GM04503 (cell line): ENCODE measurements at places on chromosomes 6 and 20.

DNA sequence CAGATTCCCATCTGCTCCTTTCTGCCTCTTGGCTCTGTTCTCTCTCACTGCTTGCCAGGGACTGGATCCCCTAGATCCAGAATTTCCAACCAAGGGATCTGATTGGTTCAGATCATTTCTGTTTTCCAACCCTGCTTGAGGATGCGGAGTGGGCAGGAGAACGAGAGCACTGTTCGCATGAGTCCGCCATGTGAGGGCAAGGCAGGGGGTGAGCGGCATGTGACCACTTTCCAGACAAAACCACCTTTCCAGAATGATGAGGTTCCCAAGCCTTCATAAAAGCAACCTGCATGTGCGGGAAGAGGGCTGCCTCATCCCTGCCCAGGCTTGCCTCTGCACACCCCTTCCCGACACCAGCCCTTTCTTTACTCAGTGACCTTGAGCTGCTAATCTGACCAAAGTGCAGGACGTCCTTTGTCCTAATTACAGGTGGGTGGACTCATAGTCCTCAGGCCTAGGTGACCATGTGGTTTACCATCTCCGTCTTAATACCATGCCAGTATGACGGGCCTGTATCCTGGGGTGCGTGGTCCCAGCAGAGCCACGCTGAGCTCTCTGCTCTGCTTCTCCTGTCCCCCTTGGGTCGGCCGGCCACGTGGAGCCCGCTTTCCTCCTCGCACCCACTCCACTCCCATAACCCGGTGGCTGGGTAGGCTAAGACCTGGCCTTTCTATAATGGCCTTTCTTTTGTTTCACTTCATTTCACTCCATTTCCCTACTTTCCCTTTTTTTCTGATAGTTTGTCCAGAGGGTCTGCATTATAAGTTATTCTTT is 14.4 kb downstream of the NQO2 start:
- no peak for DNase-seq

- DNase-seq, result no peak
Observed at GRCh38 chr6:125612345-125612846, 137.0 kb upstream of the HEY2 start.

- no peak for DNase-seq
Observed at GRCh38 chr20:51372176-51372803, 170.2 kb downstream of the NFATC2 start.

- no peak for DNase-seq
Observed at GRCh38 chr6:6058054-6058444, 51.3 kb upstream of the NRN1 start.

- no peak for DNase-seq
Observed at GRCh38 chr20:18796282-18796833, 17.2 kb upstream of the SCP2D1 start.

GRCh38 chr6:131412960-131413830 is 159.8 kb upstream of the ARG1 start:
- no peak for DNase-seq

- DNase-seq, result no peak
Observed at GRCh38 chr6:132122176-132122575, 171.0 kb upstream of the CCN2 start.

DNA sequence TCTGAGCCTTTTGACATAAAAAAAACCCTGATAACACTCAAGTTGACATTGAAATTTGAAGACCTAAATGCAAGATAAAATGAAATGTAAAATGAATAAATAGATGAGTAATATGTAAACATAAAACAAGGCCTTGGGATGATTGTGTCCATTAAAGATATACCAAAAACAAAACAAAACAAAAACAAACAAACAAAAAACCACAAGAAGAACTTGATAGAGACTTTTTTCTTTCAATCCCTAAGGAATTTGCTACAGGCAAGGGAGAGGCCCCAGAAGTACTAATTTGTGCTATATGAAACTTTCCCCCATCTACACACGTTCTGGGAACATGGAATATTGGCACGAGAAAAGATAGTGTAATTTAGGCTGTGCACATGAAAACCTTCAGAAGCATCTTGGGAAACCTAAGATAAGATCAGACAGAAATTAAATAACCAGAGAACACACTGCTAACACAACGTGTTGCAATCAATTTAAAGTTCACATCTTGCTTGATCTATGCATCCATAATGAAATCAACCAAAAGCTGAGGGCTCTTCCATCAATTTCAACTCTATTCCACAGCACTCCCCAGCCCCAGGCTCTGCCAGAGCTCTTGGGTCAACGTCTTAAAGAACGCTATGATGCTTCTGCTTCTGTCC is 201.1 kb upstream of the RREB1 start:
- no peak for DNase-seq

DNA sequence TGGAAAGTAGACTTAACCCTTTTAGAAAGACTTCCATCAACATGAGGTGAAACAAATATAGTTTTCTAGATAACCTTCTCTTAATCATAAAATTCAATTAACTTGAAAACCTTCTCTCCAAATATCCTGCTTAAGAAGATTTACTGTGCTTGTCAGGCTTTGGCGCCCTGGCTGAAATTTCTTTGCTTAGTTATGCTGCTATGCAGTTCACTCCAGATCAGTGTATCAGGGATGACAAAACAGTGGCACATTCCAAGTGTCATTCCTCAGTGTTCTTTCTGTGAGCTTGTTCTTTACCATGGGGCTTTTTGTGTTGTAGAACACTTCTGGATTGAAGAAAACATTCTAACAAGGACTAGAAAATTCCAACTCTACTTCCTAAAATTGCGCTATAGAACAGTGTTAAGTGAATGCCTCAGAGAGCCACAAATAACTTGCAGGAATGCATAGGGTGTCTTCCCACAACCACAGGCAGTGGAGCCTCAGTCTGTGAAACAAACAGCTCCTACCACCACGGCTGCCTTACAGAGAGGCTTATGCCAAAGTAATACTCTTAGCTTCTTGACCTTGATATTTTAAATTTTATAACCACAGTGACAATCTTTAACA is 443.6 kb downstream of the CDC5L start:
- DNase-seq, result peak; percentile 37

DNA sequence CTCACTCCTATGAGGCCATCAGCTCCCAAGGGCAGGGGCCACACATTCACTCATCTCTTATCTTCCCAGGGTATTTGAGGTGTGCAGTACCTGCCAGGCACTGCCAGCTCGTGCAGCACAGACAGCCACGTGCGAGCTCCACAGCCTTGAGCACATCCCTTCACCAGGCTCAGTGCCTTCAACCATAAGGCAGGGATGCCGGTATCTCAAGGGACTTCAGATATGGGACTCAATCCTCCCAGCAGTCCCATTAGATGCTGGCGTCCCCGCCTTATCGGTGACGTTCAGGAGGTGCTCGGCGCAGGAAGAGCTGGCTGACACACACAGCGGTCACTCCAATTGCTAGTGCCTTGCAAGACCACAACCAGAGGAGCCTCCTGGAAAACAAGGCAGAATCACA is 47.0 kb downstream of the EZR start:
- no peak for DNase-seq

GRCh38 chr20:47280228-47280627 is 76.3 kb downstream of the ZMYND8 start:
- no peak for DNase-seq

GRCh38 chr6:41426438-41426851 is 91.0 kb downstream of the NCR2 start:
- no peak for DNase-seq

DNA sequence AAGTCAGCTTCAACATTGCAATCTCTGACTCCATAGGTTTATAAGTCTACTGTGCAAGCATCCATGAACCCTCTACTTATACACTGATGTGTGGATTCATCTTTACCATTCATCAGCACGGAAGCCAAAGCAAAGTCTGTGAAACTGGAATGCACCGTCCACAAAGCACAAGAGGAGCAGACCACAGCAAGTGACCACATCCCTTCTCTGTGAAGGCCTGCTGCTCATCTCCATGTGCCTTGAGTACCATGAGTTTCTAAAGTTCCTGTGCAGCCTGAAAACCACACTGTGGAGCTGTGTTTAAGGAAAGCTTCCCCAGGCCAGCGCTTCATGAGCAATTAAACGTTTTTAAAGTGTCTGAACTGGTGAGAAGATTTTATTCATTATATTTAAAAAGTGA is 20.0 kb downstream of the GABRR1 start:
- DNase-seq, result no peak

DNA sequence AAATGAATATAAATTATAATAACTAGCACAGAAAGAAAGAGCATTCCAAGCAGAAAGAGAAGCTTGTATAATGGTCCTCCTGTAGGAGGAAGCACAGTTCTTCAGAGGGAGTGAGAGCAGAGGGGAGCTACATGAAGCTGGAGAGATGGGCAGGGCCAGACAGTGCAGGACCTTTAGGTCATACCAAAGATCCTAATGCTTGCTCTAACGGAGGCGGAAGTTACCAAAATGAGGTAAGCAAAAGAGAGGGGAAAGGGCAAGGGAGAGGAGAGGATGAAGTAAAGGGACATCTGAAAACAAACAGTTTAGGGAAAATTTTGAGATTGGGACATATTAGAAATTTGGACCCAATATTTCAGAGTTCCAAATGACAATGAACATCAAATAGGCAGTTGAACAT is 50.2 kb downstream of the HBS1L start:
- DNase-seq, result no peak

DNA sequence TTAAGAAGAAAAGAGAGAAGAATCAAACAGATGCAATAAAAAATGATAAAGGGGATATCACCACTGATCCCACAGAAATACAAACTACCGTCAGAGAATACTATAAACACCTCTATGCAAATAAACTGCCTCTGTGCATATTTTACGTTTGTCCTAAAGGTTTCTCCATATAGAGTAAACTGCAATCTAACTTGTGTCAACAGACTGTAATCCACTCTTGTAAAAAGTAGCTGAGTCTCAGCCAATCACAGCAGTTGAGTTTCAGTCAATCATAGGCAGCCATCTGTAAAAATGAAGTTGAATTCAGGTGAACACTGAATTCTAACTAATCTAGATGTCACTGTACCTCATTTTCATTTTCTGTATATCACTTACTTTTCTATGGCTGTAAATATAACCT is 112.2 kb upstream of the SYNCRIP start:
- no peak for DNase-seq

DNA sequence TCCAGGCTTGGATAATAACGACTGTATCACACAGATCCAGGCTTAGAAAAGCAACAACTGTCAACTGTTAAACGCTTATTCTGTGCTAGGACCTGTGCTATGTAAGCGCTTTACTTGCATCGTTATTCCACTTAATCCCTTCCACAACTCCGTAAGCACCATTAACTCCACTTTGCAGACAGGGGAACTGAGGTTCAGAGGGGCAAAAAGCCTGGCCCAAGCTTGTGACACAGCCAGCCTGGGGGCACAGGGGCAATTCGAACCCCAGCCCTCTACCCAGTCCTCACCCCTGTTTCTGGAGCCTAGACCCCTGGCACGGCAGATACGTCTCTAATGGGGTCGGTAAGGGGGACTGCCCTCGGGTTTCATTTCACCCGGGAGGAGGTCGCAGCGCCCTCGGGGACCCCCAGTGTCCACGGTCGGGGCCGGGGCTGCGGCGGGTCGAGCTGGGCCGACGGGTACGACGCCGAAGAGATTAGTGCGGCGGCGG is 411 bp downstream of the DSN1 start:
- DNase-seq, result no peak

- no peak for DNase-seq
Observed at GRCh38 chr20:12152996-12153395, 235.3 kb downstream of the BTBD3 start.

GRCh38 chr6:24441599-24441904 is 38.8 kb downstream of the MRS2 start:
- DNase-seq, result no peak

GRCh38 chr20:38790200-38791053 is 15.1 kb upstream of the PPP1R16B start:
- no peak for DNase-seq

GRCh38 chr20:51811514-51812128 is 9.3 kb upstream of the SALL4 start:
- no peak for DNase-seq

DNA sequence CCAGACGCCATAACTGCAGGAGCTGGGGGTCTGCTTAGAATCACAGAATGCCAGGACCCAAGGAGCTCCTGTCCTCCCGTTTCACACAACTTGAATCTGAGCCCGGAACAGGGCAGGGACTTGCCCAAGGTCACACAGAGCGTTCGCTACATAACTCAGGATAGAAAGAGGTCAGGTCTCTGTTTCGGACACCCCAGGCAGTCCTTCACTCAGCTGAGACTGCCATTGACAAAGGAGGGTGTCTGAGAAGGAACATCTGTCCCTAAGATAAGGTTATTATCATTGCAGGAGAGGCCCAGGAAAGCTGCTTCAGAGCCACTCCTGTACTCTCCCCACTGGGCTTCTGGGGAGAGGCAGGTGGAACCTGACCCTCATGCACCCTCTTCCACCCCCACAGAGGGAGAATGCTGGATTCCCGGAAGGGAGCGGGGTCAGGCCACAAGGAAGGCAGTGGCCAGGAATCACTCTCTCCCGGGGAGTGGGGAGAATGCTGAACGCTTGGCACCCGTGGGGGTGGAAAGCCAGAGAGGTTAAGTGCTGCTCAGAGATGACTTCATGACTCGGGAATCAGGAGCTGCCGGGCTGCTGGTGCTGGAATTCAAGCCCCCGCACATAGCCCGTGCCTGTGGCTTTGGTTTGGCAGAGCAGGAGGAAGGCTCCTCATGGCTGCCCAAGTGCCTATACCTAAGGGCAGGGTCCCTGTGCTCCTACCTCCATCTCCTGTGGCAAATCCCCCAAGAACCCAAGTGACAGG is 10.7 kb downstream of the SDC4 start:
- DNase-seq, result peak; percentile 87

DNA sequence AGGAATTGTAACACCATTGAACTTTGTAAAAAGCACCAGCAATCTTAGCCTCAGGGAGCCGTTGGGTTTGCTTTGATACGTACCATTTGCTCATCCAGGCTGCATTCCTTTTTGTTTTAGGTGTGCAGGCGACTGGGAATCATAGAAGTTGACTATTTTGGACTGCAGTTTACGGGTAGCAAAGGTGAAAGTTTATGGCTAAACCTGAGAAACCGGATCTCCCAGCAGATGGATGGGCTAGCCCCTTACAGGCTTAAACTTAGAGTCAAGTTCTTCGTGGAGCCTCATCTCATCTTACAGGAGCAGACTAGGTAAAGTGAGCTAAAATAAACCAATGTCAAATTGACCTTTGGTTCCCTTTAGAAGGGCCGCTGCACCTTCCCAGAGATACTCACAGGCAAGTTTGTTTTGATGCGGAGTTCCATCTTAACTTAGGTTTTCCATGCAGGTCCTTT is 1.6 kb downstream of the MYLIP start:
- DNase-seq, result no peak
